ENCODE measurements at places on chromosomes 1 and 21.
A peak's percentile ranks its signal among the peaks of the same experiment; 100 is the strongest.

GRCh38 chr1:15574741-15575140 is 10.1 kb downstream of the AGMAT start:
- DNase-seq, result no peak

DNA sequence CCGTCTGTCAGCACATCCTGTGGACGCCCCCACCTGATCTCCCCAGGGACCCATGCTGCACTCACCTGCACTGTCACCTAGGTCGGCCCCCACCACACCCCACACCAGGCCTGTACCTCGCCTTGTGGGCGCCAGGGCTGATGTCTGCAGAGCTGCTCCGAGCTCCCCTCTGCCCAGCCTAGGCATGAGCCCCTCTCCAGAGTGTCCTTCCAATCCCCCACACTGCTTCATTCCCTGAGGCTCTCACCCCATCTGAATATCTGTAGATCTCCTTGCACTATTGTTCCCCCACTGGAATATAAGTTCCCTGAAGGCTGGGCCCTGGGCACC is 12.2 kb downstream of the UMODL1 start:
- DNase-seq, result no peak

DNA sequence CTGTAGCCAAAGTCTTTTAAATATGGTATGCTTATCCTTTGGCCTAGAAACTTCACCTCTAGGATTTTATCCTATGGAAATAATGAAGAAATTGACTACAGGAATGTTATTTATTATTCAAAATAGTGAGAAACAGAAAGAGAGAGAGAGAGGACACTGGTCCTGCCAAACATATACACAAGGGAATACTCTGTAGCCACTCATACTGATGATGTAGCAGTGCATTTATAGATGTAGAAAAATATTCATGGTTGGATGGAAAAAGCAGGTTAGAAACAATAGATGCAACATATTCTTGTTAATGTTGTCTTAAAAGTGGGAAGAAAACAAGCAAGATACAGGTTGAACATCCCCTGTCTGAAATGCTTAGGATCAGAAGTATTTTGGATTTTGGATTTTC is 22.2 kb upstream of the EPHB2 start:
- no peak for DNase-seq

DNA sequence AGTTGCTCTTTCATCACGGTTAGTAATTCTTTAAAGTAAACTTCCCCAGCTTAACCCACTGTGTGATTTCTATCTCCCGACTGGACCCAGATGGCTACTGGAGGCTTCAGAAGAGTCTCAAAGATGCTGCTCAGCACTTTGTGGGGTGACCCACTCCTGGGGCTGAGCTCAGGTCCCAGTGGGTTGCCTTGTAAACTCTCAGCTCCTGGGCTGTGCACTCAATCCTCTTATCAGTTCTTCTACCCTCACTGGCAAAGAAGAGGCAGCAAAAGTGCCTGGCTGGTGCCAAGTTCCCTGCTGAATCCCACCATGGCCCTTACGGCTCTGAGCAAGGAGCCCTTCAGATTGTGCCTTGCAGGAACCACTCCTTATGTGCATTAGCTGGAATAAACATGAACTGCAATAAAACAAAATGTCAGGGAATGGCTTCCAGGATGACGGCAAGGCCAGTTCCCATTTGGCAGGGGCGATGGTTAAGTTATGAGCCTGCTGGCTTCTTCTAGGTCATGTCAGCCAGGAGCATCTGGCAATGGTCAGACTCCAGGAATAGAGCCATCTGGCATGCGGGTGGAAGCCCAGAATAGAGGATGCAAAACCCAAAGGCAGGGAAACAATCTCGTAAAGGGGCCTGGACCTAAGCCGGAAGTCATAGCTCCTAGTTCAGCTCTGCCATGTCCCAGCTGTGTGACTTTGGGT is 6.8 kb downstream of the MYOC start:
- DNase-seq, result no peak

GRCh38 chr1:243230914-243231313 is 24.2 kb downstream of the CEP170 start:
- DNase-seq, result peak; percentile 44

GRCh38 chr1:163877016-163877415 is 555.3 kb downstream of the NUF2 start:
- DNase-seq, result no peak
